Neural progenitor cell (in vitro differentiated cells): ENCODE measurements at places on chromosomes 1 and 21. TPM values are rescaled to one million over a fixed set of nuclear protein-coding genes. Genes with fewer than 3 reads are reported as not detected.

DNA sequence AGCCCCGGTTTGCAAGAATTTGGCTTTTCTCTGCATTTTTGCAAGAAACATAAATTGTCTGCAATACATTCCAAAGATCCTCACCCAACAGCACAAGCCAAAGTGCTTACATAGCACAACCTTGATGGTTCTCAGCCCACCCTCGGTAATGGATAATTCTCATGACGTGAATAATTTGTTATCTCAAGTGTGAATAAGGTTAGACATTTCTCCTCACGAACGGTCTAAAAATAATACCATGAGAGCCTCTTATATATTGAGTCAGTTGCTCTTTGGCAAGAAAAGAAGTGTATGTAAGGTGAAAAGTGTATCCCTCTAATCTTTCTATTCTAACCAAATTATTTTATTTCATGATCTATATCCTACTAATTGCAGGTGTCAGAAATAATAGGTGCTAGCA lies 33.3 kb downstream of the KRTAP19-8 start:
- no peak for DNase-seq

- no peak for DNase-seq
Measured at GRCh38 chr1:184986250-184986649, 11.9 kb upstream of the NIBAN1 start.

ARHGEF16 gene
- 1.3 and 7.8 TPM in 2 replicates for total RNA-seq

GRCh38 chr1:198734323-198735008 lies 95.6 kb downstream of the PTPRC start:
- no peak for DNase-seq

DNA sequence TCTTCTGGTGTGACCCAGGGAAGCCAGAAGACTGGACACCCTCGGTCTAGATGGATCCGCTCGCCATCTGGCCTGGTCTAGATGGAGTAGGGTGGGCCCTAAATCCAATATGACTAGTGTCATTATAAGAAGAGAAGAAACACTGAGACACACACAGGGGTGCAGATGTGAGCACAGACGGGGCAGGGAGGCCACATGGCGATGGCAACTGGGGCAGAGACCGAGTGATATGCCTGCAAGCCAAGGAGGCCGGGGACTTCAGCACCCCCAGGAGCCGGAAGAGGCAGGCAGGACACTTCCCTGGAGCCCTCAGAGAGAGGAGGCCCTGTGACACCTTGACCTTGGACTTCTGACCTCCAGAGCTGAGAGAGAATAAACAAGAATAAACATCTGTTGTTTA lies 5.6 kb upstream of the TFF3 start:
- no peak for DNase-seq

LRRC7 gene
- 0.25 TPM in 1 of 2 replicates, not detected in the other for total RNA-seq

KRTAP13-2 gene
- not detected in 2 replicates for total RNA-seq

OR2L2 gene
- not detected in 2 replicates for total RNA-seq
